Stimulated activated naive CD4-positive, alpha-beta T cell treated with Interleukin-2 at 50 U/mL for 16 hours (primary cell): ENCODE measurements at places on chromosomes 4 and X.

DNA sequence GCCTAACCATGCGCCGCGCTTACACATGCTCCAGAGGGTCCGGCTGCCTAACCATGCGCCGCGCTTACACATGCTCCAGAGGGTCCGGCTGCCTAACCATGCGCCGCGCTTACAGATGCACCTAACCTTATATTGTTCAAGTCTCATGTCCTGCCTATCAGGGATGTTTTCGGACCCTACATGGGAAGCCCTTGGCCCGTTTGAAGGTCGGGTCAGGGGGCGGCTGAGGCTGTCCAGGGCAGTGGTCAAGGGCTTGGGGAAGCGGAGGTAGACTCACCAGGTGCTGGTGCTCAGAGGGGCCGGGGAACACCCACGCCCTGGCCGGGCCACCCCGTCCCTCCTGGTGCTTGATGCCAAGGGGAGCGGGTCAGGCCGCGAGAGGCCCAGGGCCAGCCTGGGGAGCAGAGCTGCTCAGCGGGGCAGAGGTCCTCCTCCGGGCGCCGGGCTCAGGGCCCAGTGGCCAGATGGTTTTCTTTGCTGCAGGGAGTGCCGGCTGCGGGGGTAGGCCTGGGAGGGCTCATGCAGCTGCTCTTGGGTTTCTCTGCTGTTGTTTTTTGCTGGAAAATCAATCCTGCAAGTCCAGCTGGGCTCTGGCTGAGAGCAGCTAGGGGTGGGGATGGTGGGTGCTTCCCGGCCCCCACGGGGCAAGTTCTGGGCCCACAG lies 35.4 kb upstream of the SPON2 start:
- DNase-seq: no peak

DNA sequence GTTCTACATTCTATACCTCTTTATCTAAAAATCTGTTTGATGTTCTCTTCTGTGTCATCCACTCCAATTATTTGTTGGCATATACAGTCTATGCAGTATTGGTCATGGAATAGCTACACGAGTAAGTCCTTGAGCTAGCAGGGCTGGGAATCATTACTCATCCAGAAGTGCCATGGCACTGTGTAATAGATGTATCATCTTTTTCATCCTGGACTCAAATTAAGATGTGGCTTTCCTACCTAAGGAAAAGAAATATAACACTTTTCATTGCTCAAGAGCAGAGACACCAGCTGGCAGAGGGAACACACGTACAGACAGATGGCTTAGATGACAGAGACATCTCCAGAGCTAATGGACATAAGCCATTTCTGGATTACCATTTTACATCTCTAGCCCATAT lies 159.8 kb downstream of the FAM13A start:
- no peak for DNase-seq

- no peak for DNase-seq
These were observed 4.2 kb downstream of the GSTCD start for GRCh38 chr4:105712766-105713165.

- DNase-seq: no peak
These were observed 139.0 kb downstream of the CORIN start for GRCh38 chr4:47698837-47699236.

DNA sequence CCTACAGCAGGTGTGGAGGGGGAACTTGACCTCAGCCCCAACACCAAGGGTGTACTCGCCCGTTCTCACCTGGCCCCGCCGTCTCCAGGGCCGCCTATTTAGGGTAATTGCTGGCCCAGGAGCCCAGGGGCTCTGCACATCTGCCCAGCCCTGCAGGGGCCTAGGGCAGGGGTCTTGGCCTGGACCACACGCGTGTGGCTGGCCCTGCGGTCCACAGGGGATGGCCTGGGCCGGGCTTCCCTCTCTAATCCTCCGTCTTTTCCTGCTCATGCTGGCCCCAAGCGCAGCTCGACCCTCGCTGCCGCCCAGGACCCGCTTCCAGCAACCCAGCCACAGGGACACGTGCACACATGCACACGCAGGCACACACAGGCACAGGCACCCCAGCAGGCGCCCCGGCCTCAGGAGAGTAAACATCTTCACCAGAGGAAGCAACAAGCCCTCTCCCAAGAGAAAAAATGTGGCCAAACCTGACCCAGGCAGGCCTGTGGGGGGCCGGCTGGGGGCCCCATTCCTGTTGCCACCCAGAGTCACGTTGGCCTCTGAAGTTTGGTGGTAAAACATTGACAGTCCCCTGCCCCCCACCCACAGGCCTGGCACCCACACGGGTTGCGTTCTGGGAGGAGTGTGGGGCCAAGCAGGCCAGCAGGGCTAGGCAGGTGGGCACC lies 24.6 kb upstream of the FGFR3 start:
- no peak for DNase-seq

DNA sequence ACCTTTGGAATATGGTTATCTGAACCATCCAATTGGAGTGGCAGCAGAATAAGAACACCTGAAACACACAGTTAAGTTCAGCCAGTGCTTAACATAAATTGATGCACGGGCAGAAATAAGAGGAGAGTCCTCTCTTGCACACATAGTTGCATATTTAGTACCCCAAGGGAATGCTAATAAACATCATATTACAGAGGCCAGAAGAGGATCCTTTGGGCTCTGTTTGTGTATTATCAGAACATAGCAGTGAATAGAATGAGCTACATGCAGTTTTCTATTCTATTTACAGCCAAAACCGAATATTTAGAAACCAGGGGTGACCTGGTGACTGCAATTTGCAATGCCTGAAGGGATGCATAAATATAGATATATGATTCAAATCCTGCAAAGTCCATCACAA lies 300.8 kb upstream of the GALNT7 start:
- no peak for DNase-seq

DNA sequence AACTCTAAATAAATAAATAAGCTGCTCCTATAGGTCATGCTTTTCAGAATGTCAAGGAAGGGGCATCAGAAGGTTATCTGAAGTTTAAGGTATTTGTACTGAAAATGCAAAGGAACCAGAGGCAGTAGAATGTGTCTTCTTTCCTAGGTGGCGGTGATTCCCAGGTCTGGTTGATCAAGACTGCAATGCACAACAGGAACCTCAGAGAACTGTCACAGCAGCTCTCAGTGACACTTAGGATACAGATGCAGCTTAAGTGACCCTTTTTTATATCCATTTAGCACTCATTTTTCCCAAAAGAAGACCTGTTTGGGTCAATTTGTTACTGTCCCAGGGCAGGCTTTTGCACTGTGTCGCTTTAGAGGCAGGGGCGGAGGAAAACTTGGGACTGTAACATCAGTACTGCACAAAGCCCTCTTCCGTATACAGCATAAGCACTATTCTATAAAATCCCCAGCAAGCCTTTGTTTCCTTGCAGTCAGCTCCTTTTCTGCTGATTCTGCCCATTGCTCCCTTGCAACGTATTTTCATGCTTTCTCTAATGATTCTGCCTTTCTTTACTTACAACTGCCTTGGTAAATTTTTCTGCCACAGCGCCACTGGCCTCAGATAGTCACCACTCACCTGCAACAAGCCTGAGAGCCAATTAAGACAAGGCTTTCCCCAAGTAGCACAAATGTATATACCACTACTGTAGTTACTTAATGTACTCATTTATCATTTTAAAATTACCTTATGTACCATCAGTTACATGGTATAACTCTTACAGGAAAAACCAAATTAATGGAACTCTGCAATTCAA lies 1.5 kb upstream of the MND1 start:
- DNase-seq: no peak

DNA sequence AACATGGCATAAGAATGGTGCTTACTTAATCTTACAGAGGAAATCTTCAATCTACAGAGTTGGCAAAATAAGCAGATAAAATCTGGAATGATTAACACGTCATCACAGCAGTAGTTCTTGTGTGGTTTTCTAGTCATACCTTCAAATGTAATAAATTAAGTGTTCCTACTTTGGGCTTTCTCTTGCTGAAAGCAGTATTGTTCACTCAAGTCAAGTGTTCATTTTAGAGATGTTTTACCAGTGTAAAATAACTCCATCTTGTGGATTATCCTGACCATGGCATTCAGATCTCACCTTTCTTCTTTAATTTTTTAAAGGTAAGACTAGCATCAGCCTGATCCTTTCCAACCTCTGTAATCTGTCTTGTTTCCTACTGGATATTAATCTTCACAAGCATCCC lies 72.9 kb downstream of the ADAMTS3 start:
- no peak for DNase-seq

GRCh38 chr4:138542191-138542776 lies 300.1 kb upstream of the SLC7A11 start:
- DNase-seq: no peak

DNA sequence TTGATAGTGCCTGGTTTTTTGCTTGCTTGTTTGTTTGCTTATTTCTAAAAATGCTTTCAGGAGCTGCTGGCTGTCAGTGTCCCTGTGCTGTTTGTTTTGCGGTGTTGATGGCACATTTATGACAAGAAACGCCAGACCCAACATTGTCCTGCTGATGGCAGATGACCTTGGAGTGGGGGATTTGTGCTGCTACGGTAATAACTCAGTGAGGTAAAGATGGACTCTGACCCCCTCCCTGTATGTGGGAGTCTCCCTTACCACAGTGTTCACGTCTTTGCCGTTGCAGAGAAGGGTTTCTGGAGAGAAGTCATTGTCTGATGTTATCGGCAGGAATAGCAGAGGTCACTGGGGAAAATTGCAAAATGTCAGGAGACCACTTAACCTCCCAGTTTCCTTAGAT lies at the start of gene ARSH:
Gene ARSH, plus strand, starts transcription at position 52 of the 400 bp plus-strand sequence. Its CDS starts 67 bp downstream, at position 119.
- no peak for DNase-seq

- DNase-seq: no peak
These were observed 26.3 kb downstream of the CXCL1 start for GRCh38 chr4:73895201-73896175.

DNA sequence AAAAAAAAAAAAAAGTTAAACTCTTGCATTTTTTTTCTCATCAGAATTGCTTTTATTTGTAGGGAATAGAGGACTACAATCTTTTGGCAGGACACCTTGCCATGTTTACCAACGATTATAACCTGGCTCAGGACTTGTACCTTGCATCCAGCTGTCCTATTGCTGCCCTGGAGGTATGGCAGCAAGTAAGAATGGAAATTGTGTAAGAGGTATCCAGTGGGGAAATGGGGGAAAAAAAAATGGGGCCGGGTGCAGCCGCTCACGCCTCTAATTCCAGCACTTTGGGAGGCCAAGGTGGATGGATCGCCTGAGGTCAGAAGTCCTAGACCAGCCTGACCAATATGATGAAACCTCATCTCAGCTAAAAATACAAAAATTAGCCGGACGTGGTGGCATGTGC lies 49.8 kb downstream of the WDR19 start:
- no peak for DNase-seq
